ENCODE measurements at places on chromosomes 5 and 9.

DNA sequence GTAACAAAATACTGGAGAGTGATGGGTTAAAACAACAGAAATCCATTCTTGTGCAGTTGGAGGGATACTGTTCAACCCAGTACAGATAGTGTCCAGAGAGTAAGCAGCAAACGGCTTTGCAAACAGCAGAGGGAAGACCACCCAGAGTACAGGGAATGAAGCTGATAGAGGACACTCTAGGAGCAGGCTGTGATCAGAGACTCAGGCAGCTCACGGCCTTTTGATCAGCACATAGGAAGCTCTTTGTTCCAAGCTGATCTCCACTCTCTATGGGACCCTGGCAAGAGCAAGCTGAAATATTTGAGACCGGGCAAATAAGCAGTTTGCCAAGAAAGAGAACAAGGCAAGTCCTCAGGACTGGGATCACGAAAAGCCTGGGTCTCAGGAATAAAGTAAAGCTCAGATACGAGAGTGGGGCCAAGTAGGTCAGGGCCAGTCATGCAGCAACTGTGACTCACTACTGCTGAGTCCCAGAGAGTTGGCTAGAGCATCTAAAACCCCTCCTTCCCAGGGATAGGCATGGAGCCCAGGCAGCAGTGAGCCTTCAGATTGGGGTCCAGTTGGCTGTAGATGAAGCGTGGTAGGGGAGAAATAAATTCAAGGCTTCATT, 52.4 kb downstream of the MELK start:
- peak; percentile 26 for DNase-seq

DNA sequence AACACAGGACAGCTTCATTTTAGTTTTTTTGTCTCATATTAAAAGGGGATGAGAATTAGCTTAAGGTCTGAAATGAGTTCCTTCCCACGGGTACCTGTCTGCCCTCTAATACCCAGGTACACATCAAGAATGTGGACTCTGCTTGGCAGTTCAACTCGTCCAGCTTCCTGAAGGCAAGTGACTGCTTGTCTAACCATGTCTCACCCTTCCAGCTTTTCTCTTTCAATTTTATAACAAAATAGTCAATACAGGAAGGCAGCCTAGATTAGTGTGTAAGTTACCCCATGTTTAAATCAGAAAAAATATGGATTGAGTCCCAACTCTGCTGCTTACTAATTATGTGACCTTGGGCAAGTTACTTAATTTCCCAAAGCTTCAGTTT, 50.5 kb upstream of the C5orf46 start:
- DNase-seq: no peak

- DNase-seq: no peak
Observed at GRCh38 chr5:43354774-43355173, 41.6 kb upstream of the HMGCS1 start.

DNA sequence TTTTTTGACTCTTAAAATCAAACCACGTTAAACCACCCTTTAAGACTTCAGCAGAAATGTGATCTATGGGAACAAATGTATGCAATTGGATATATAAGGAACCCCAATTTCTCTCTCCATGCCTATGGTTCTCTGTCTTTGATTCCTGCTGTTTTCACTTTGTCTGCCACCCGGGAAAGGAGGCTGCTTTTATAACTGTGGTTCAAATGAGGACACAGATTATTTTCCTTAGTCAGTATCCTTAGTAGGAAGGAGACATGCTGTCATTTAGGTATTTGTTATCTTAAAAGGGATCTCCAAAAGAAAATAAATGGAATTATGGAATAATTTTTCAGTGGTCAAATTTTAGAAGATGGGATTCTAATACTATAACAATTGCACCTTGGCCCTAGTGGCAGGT, 176.1 kb upstream of the NREP start:
- no peak for DNase-seq

DNA sequence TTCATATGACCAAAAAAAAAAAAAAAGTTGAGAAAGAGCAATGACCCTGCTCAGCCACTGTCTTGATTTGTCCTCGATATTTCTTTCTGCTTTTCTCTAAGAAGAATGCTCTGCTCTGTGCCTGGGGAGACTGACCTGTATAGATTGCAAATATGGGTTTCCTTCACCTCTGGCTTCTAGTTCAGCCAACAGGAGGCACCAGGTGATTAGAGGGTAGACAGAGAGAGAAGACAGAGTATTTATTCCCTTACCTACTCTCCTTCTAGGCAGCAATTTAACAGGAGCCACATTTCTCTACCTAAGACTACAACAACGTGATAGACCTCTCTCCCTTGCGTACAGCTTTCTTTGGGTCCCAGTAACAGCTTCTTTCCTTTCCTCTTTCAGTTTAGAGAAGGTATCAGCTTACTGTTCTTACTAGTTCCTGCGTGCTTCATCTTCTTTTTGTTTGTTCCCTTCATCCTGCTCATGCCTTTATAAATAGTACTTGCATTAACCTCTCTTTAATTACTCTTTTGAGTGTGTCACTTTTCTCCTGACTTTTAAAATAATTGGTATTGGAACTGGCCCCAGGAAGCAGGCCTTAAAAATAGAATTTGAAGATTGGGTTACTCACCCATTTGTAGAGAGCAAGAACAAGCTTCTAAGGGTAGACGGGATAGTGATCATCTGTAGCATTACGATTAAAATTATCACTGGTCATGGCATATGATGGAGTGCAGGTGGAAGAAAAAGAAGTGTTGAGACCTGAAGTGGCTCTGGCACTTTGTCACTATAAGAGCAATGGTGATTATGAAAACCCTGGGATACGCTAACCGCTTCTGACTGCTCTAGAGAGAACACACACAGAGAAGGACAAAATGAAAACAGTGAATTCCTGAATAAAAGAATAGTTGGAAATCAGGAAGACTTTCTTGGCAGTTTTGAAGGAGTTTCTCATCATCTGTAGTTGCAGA, 161.2 kb upstream of the FSTL4 start:
- no peak for DNase-seq

DNA sequence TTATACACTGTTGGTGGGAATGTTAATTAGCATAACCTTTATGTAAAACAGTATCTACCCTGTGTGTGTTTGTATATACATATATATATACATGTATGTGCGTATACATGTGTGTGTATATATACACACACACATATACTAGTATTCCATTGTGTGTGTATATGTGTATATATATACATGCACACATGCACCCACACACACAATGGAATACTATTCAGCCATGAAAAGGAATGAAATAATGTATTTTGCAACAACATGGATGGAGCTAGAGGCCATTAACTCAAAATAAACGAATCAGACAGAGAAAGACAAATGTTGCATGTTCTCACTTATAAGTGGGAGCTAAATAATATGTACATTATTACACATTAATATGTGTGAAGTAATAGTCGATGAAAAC, 17.6 kb upstream of the SAP30L start:
- no peak for DNase-seq

DNA sequence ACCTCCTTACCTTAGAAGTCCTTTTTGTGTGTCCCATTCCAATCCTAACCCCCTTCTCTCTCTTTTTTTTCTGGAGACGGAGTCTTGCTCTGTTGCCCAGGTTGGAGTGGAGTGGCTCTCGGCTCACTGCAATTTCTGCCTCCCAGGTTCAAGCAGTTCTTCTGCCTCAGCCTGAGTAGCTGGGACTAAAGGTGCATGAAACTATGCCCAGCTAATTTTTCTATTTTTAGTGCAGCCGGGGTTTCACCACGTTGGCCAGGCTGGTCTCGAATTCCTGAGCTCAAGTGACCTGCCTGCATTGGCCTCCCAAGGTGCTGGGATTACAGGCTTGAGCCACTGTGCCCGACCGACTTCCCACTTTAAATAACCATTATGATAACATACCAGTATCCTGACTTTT, 17.5 kb downstream of the TMEM38B start:
- no peak for DNase-seq

- no peak for DNase-seq
Observed at GRCh38 chr5:145587710-145588109, 247.4 kb downstream of the PRELID2 start.

DNA sequence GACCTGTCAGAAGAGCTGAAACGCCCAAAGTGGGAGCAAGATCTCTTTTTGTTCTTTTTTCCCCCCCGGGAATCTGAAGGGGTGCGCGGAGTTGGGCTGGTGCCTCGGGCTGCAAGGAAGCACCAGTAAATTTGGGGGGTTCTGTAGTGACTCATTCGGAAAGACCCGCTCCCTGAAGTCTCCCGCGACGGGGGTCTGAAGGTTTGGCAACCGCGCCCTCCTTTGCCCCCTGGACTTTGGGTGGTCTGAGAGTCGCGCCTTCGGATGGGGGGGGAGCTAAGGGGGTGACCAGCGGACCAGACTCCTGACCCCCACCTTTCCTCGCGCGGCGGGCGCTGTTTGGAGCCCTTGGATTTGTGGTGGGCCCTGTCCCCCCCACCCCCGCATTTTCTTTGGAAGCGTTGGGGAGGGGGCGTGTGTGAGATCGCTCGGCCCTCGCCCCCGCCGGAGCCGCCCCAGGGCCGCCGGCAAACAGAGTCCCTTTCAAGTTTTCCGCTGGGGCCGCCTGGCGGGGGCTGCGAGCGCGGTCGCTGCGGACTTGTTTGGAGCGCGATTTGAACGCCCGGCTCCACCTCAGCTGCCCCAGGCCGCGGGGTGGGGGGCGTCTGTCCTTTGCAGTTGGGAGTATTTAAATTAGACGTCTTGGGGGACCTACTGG, 2.0 kb downstream of the CXXC5 start:
- no peak for DNase-seq

DNA sequence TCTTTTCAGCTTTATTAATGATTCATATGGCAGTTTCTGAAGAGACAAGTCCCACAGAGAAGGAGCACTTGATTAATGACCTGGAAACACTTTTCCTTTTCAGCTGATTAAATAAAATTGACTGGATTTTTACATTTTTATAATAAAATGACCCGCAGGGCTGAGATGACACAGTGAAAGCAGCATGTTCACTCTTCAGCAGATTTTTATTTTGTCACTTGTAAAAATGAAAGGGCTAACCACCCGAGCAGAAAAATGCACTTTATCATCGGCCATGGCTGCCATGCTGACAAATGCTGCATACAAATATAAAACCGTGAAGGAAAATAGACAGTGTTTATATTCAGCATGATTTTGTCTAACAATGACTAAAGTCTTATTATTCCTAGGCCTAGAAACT, 321.6 kb upstream of the ITGA1 start:
- no peak for DNase-seq

DNA sequence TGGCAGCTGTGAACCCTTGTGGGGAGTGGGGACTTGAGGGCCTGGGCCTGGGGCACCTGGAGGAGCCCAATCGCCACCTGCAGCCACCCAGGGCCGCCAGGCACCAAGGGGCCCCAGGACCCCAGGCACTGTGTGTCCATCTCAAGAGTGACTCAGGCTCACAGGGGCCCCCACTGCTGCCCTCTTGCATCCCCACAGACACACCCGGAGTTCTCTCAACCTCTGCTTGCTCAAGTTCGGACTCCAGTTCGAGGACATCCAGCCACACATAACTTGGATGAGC, 51.9 kb downstream of the MRPL36 start:
- no peak for DNase-seq

GRCh38 chr9:22064957-22065356, 55.9 kb upstream of the CDKN2B start:
- no peak for DNase-seq

- DNase-seq: no peak
Observed at GRCh38 chr5:133918731-133919130, 49.7 kb downstream of the C5orf15 start.

DNA sequence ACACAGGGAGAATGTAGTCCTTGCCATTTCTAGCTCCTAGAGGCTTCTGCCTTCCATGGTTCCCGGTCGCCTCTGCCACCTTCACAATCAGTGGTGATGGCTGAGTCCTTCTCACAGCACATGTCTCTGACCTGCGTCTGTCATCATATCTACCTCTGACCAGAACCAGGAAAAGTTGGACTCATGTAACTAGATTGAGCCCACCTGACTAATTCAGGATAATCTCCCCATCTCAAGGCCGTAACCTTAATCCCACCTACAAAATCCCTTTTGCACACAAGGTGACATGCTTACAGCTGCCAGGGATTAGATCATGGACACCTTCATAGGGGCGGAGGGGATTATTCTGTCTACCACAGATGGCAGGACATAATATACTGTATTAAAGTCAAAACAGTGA, 375.6 kb downstream of the ICE1 start:
- DNase-seq: no peak

DNA sequence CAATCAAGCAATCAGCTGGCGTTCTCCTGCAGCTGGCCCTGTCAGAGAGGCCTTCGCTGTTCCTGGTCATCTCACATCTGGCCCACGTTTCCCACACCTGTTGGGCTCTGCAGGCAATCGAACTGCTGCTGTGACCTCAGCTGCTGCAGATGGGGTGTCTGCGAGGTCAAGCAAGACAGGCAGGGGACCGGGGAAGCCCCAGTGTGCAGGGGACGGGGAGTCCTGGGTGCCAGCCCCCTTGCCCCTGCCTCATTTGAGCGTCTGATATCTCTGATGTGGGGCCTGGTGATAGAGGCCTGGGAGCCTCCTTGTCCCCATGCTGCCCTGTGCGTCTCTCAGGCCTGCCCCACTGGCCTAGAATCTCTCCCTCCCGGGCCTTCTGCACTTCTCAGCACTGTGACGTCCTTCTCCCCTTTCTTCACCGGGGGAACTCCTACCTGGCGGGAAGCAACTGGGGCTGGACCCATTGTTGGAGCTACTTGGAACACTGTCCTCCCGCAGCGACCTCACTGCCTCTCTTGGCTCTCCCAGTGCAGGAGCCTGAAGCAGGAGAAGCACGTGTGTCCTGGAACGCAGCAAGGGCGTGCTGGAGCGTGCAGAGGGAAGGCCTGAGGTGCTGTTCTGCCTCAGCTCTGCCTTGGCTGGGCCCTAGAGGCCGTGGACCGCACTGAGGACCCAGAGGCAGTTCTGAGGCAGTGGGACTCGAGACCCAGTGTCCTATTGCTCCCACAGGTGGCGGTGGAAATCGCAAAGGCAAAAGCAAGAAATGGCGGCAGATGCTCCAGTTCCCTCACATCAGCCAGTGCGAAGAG, 3.9 kb downstream of the GRK6 start:
- no peak for DNase-seq

DNA sequence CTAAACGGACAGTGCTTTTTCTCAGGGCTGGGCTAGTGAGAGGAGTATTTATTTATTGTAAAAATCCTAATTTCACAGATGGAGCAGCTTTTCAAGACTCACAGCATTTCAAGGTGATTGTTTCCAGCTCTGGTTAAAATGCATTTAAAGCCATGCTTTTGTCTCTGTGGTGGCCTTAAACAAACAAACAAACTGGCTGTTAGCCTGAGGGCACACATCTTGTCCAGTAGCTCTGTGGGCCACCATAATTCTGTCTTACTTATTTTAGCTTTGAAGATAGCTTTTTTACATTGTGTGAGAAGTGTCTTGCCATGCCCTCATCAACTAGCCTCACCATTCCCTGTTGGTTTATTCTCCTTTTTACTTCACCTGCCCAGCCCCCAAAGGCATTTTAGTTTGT, 218.2 kb downstream of the PSAT1 start:
- no peak for DNase-seq

GRCh38 chr5:62432621-62433064, 20.1 kb downstream of the IPO11 start:
- DNase-seq: no peak

DNA sequence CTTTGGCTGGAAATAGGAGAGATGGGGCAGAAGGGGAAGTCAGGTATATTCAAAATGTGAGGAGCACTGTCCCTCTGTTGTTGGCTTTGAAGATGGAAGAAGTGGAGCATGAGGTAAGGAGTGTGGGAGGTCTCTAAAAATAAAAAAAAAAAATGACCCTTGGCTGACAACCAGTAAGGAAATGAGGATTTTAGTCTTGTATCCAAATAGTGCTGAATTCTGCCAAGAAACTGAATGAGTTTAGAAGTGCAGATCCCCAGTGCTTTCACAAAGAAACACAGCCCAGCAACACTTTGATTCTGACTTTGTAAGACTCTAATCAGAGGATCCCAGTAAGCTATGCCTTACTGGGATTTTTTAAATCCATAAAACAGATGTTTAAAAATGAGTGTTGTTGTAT, 367.9 kb downstream of the CYLC2 start:
- no peak for DNase-seq

GRCh38 chr9:6229619-6230018, 14.0 kb downstream of the IL33 start:
- no peak for DNase-seq
